ENCODE measurements at places on chromosomes 6 and 20. TPM values are rescaled to one million over a fixed set of nuclear protein-coding genes. Genes with fewer than 3 reads are reported as not detected.

Gene SUMO4
- total RNA-seq, result not detected

Gene OXT
- not detected for total RNA-seq

Gene ACTL10
- 15.2 TPM for total RNA-seq

Gene VIP
- not detected for total RNA-seq

Gene MYH7B
- not detected for total RNA-seq

DNA sequence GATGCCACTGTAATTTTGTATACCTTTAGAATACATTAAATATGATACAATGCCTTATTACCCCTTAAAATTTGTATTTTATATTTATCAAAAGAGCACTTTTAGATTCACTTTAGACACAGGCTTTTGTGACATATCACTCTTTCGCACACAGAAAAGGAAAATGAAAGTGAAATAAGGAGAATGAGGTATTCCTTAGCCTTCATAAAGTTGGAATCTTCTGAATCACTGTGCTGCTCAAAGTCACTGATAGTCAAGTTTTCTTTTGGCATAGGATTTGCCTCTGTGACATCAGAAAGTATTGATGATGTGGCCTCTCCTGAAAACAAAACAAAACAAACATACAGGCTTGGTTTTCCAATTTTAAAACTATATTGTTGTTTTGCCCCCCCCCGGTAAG is 1097.1 kb downstream of the KIF16B start:
- no peak for DNase-seq

DNA sequence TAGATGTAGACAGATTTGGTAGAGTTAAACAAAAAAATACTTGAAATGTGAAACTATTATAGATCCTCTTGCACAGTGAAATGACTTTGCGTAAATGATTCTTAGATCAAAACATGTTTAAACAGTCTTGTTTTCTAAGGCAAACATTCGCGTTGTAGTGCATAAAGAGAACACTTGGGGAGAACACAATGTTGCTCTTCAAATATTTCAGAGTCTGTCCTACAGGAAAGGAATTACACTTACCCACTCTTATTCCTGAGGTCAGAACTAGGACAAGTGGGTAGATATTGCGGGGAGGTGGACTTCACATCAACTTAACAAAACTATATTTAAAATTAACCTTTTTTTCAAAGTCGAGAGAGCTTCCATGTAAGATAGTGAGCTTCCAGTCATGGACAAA is 183.5 kb upstream of the PCSK2 start:
- DNase-seq, result no peak

- DNase-seq, result peak; percentile 75
These were observed 5.8 kb downstream of the C6orf132 start for GRCh38 chr6:42136508-42137193.

- DNase-seq, result no peak
These were observed 149.1 kb downstream of the ZDHHC14 start for GRCh38 chr6:157530126-157530525.
